ENCODE measurements at places on chromosomes 6 and 20.

DNA sequence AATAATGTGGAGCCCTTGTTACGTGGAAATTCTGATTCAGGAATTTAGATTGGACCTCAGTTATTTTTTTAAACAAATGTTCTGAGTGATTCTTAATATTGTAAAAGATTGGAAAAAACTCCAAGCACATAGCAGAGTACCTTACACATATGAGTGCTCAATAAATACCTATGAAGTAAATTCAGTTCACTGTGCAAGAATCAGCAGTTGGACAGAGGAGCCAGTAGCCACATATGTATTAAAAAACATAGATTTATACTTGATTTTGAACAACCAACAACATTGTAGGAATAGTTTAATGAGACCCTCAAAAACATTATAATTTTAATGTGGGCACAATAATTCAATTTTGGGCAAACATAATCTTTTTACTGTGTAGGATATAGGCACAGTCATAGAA, 109.3 kb upstream of the B3GAT2 start:
- DNase-seq = no peak

GRCh38 chr6:9487128-9487527, 927.7 kb downstream of the TFAP2A start:
- DNase-seq = no peak

- no peak for DNase-seq
These were observed 175.0 kb downstream of the HAO1 start for GRCh38 chr20:7765221-7765620.

DNA sequence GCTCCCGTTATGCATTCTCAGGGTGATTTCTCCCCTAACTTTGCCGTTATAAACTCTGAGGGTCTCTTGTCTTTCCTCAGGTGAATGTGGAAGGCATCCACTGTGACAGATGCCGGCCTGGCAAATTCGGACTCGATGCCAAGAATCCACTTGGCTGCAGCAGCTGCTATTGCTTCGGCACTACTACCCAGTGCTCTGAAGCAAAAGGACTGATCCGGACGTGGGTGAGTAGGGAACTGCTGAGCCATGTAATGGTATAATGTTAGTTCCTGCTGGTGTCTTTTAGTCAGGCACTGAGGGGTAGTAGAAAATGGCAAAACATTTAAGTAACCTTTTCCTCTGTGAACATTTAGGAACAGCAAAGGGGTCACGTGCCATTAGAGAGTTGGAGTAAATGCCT, 395.4 kb downstream of the ARHGAP18 start:
- DNase-seq = no peak

DNA sequence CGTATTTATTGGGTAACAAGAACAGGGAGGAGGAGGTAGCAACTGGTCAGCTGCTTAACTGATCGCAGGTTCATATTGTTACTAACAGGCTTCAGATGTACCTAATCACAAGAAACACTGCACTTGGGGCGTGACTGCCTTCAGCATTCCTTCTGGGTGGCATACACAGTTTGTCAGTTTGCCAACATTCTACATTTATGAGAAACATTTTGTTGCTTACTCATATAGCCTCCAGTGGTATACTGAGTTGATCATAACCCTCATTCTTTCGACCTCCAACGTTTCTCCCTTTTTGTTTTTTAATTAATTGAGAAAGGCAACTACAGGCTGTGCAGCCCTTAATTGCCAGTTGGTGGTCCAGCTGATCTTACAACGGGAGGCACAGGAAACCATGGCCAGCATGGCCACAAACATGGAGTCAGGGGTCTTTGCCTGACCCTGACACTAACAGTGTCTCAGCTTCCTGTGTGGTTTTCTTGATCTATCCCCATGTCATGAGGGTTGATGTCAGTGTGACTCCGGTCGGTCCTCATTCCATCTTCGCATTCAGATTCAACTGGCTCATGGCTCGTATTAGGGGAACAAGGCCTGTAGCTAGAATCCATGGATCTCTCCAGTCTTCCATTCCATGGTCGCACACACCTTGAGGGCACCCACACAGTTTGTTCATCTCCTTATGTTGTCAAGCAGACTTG, 9.4 kb downstream of the EPB41L2 start:
- no peak for DNase-seq

- no peak for DNase-seq
These were observed 983.5 kb upstream of the FLRT3 start for GRCh38 chr20:15320941-15321340.

Data from activated CD4-positive, alpha-beta memory T cell treated with anti-CD3 and anti-CD28 coated beads for 36 hours (primary cell).